NCI-H1436 treated with DMSO at 0.1 percent for 48 hours (cell line): ENCODE measurements at places on chromosomes 5 and 9.

DNA sequence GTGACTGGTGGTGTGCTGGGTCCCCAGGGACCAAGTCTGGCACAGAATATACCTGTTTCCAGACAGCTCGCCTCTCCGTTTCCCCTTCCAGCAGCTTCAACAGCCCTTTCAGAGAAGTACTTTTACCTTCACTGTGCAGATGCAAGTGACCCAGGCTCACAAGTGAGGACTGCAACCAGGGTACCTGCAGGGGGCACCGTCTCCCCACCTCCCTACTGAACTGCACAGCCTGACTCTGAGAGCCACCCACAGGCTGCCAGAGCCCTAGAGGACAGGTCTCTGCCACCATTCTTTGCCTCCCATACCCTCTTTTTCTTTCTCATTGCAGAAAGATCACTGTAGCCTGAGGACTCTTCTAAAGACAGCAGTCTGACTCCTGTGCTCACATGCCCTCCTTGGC is 15.4 kb downstream of the IL9 start:
- no peak for DNase-seq

- no peak for DNase-seq
These were observed 61.5 kb downstream of the NR3C1 start for GRCh38 chr5:143341807-143342570.

DNA sequence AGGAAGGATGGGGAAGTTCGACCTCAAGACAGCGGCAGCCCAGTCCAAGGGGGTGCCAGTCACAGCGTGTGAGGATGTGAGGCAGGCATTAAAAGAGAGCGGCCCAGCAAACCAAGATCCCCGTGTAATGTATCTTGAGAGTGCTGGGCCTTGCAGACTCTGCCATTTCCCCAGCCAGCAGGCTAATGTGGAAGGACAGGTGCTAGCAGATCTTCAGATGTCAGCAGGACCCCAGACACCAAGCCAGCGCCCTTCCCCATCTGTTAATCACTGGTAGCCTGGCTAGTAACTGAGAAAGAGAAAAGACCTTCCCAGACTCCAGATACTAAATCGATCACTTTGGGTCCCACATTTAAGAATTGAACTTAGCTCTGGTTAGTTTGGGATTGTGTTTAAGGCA is 62.2 kb downstream of the NTRK2 start:
- DNase-seq = no peak

- DNase-seq = no peak
These were observed 94.3 kb upstream of the DAB2 start for GRCh38 chr5:39519079-39519478.

DNA sequence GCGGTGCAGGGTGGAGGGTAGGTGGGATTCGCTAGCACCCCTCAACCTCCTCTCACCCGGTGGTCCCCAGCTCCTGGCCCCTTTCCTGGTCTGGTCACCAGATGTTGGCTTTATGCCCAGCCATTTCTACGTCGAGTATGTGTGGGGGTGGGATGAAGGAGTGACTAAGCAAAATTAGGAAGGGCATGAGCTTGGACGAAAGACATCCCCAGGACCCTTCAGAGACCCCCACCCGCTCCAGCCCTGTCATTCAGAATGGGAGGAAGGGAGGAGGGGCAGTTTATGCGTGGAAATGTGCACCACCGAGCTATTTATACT is 742 bp downstream of the BHMT2 start:
- DNase-seq = no peak
